Stimulated activated CD4-positive, alpha-beta T cell treated with anti-CD3 and anti-CD28 coated beads, Interleukin-4, amount 100 ng/mL, for 1 hour (primary cell): ENCODE measurements at places on chromosomes 3 and 15.

- no peak for DNase-seq
Measured at GRCh38 chr15:61398310-61398709, 169.2 kb upstream of the RORA start.

GRCh38 chr3:20905210-20905805 is 719.3 kb upstream of the SGO1 start:
- no peak for DNase-seq

- no peak for DNase-seq
Measured at GRCh38 chr3:9630550-9631139, 18.7 kb upstream of the MTMR14 start.

DNA sequence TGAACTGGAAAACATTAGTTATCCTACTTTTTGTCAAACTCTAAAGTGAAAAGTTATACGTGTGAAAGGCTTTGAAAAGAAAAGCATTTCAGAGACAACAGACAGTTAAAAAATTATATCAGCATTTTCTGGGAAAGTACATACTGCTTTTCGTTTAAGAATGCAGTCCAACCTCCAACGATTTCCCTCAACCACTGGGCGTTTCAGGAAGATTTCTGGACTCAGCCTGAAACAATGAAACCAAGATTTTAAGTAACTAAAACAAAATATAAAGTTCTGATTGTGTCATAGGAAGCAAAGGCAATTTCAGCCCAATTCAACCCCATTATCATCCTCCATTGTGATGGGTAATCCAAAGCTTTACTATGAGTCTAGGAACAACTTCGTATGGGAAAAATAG is 110.7 kb downstream of the PLD1 start:
- DNase-seq: no peak

DNA sequence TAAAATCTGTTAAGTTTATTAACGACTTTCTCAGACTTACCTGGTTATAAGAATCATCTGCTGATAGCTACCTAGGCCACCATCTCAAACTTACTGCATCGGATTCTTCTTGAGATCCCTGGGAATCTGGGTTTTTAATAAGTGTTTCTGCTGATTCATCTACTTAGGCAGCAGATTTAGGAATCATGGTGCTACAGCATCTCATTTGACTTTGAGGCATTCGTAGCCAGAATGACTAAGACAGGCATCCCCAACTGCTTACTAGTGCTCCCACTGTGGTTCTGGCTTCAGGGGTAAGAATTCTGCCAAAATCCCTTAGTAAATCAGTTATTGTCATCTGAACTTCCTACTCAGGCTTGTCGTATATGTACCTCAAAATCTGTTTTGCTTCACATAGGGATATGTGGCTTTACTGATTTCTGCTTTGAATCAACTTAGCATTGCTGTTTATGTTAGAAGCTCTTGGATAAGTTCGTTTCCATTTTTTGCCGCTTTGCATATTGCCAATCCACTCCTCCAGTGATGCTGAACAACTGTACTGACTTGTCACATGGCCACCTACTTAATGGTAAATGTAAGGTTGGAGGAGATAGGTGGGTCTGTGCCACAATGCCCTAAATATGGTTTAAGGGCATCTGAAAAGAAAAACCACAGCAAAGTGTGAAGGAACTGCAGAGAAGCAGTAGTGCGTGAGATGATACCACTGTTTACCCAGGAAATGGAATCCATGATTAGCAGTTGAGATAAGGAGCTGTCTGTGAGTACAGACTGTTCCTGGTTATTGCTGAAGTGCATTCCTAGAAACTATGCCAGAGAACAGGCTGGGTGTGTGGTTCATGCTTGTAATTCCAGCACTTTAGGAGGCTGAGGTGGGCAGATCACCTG is 60.3 kb downstream of the MAP6D1 start:
- no peak for DNase-seq

- DNase-seq: no peak
Measured at GRCh38 chr15:95948411-95948810, 382.1 kb upstream of the NR2F2 start.

DNA sequence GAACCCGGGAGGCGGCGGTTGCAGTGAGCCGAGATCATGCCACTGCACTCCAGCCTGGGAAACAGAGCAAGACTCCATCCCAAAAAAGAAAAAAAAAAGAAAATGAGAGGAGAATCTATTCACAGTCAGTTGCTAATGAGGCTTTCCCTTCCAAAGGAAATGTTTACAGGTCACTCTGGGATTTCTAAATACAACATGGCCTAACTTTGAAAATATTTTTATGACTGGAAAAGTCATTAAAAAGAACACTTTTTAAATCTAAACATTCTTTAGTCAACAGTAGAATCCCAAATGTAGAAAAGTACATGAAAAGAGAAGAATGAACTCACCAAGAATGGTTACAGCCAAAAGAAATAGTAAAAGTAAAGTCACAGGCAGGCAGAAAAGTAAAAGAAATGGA is 78.6 kb downstream of the PLD1 start:
- DNase-seq: no peak

DNA sequence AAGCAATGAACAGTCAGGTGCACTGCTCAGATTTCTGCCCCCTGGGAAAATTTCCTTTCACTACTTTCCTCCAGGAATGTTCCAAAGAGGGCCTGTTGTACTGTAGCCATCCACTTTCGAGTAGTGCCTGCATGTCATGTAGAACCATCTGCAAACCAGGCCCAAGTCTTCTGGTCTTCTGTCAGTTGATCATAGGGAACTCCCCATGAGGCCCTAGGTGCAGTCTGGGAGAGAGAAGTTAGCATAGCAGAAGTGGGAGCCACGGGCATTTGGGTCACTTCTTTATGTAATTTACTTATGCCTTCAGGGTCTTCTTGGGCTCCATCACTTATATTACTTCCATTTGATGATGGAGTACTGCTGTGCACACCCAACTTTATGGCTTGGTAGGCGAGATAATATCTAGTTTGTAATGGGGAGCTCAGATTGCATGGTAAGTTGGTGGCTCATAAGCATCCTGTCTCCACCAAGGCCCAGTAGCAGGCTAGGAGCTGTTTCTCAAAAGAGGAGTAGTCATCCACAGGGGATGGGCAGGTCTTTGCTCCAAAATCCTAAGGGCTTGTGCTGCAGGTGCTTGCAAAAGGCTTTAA is 151.4 kb downstream of the NFKBIZ start:
- DNase-seq: no peak

- no peak for DNase-seq
Measured at GRCh38 chr15:58452775-58453174, 21.0 kb downstream of the LIPC start.

DNA sequence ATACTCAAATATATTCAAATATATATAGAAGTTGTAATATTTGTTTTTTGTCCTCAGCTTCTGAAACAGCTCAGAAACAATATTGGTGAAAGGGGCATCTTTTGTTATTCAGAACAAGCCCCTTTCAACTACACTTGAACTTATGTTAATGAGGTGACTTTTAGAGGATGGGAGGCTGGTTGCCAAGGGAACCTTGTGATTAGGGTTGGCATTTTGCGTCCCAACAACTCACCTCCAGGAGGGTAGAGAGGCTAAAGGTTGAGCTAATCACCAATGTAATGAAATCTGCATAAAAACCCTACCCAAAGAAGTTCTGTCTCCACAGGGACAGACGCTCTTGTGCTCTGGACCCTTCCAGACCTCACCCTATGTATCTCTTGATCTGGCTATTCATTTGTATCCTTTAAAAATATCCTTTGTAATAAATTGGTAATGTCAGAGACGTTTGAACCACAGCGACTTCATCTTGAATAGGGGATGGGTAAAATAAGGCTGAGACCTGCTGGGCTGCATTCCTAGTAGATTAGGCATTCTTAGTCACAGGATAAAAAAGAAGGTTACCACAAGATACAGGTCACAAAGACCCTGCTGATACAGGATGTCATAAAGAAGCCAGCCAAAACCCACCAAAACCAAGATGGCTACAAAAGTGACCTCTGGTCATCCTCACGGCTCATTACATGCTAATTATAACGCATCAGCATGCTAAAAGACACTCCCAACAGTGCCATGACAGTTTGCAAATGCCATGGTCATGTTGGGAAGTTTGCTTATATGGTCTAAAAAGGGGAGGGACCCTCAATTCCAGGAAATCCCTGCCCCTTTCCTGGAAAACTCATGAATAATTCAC is 111.1 kb downstream of the FMN1 start:
- DNase-seq: no peak
